SK-MEL-5 (cell line): ENCODE measurements at places on chromosomes 1 and 21.

DNA sequence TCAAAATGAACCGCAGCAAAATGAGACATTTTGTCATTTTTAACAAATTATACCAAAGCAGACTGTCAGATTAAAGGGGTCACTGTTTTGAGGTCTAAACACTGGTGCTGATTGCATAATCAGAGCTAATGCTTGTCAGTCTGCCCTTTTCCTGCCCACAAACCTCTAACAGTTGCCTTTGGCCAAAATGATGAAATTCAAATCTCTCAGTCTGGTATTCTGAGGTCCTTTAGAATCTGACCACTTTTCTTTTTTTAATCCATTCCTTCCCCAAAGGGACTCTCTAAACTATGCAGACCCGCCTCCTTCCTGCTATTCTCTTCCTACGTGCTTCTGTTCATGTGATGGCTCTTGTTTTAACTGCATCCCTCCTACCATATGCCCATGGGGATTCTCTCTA is 145.2 kb upstream of the SPATA6 start:
- DNase-seq = peak; percentile 59

GRCh38 chr1:233031521-233031920 is 81.1 kb downstream of the NTPCR start:
- DNase-seq = no peak

GRCh38 chr1:103949779-103950178 is 200.1 kb downstream of the AMY1C start:
- DNase-seq = no peak

GRCh38 chr1:230913496-230913895 is 45.2 kb upstream of the C1orf198 start:
- DNase-seq = no peak

- no peak for DNase-seq
Observed at GRCh38 chr1:152053375-152053774, 16.6 kb upstream of the S100A11 start.

GRCh38 chr1:99675292-99675691 is 29.4 kb downstream of the PALMD start:
- no peak for DNase-seq

DNA sequence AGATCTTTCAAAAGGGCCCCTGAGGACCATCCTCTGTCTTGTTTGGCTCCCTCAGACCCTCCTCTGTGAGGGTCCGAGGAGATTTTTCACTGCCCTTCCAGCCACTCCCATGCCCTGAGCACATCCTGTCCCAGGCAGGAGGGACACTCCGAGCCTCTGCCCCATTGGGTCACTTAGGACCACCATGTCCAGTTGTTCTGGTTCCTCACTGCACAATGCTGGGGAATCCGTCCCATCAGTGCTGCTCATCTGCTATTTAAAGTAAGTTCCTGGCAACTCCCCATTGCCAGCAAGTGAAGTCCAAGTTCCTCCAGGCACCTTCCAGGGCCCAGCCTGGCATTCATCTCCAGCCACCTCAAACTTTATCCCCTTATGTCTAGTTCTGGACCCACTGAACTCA is 117.5 kb upstream of the GRIK3 start:
- DNase-seq = no peak

GRCh38 chr1:229305392-229305791 is 34.5 kb downstream of the RAB4A start:
- DNase-seq = peak; percentile 12

- DNase-seq = peak; percentile 15
Observed at GRCh38 chr1:20787840-20788795, 1.0 kb upstream of the HP1BP3 start.

- DNase-seq = no peak
Observed at GRCh38 chr1:17004466-17005364, 7.0 kb downstream of the ATP13A2 start.

GRCh38 chr21:26115305-26115704 is 55.3 kb downstream of the APP start:
- DNase-seq = peak; percentile 72

GRCh38 chr1:201876148-201876818 is 12.4 kb upstream of the SHISA4 start:
- peak; percentile 70 for DNase-seq

DNA sequence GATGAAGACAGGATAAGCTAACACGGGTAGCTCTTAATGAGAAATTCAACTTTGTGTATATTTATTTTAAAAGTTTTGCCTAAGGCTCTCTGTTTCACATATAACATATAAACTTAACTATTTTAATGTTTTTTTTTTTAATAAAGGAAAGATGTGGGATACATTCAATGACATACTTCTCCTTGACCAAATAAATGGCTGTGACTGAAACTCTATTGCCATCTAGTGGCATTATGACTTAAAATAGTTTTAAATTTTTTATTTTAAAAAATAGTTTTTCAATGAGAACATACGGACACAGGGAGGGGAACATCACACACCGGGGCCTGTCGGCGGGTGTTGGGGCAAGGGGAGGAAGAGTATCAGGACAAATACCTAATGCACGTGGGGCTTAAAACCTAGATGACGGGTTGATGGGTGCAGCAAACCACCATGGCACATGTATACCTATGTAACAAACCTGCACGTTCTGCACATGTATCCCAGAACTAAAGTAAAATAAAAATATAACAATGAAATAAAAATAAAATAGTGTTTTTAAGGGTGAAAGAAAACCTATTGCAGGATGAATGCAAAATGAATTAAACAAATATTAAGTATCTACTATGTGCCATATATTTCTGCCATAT is 83.4 kb downstream of the LYST start:
- peak; percentile 34 for DNase-seq

DNA sequence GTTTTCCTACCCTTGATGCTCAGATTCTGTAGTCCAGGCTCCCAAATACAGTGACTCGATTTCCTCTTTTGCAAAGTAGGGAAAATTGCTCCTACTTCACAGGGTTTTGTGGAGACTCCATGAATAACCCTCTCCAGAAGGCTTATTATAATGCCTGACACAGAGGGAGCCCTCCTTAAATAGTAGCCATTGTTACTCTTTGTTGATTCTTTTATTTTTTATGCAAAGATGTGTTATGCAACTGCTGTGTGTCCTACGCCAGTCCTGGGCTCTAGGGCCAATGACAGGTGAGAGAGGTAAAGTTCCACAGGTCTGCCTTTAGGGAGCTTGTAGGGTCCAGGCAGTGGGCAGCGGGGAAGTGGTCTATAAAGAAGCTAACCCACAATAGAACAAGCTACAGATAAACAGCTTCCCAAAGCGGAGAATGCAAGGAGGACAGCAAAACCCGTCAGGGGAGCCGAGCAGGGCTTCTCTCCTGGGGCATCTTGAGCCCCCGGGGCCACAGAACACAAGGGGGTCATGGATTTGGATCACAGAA is 1.5 kb downstream of the AADACL3 start:
- no peak for DNase-seq

DNA sequence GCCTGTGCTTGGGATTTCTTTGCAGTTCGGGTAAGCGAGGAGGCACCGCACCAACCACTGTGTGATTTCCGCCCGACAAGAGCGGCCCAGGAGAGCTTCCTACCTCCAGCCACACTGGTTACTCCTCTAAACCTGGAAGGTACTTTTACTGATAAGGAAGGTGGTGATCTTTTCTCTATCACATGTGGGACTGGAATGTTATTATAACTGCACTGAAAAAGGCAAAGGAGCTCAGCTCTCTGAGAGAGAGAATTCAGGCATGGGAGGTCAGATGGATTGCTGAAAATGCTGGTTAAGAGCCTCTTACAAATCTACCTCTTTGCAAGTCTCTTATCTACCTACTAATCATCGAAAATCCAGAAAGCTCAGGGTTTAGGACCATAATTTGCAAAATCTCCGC is 7.7 kb upstream of the KCNE1 start:
- DNase-seq = no peak

DNA sequence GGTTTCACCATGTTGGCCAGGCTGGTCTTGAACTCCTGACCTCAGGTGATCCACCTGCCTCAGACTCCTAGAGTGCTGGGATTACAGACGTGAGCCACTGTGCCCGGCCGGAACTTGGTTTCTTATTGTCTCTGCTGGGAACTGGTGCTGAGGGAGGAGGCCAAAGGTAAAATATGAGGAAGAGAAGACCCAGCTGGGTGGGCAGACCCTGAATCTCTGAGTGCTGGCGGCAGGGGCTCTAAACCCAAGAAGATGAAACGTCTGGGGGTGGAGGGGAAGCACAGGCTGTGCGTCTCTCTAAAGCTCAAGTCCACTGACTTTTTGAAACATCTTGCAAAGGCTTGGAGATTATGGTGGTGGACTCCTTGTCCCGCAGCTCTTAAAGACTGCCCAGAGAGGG is 82.0 kb upstream of the TLR5 start:
- no peak for DNase-seq

GRCh38 chr1:64124704-64125440 is 78.6 kb upstream of the UBE2U start:
- DNase-seq = no peak

- DNase-seq = no peak
Observed at GRCh38 chr1:228882041-228882770, 146.9 kb downstream of the RHOU start.

DNA sequence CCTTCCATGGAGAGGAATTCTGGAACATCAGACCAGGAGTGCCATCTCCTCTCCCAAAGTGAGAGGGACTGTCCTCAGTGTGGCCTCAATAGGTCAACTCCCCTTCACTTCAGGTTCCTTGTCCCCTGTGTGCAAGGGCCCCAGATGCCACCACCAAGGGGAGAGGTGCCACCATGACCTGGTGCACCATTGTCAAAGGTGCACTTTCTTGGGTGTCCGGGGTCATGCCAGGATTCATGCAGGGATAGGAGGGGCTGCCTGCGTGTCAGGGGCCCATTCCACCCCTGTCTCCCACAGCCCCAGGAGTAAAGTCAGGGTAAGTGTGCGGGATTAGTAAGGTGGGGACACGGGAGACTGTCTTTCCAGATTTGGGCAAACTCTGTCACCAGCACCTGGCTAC is 21.4 kb upstream of the EPHA2 start:
- no peak for DNase-seq

GRCh38 chr1:85623061-85623471 is 42.5 kb downstream of the CCN1 start:
- DNase-seq = peak; percentile 91

DNA sequence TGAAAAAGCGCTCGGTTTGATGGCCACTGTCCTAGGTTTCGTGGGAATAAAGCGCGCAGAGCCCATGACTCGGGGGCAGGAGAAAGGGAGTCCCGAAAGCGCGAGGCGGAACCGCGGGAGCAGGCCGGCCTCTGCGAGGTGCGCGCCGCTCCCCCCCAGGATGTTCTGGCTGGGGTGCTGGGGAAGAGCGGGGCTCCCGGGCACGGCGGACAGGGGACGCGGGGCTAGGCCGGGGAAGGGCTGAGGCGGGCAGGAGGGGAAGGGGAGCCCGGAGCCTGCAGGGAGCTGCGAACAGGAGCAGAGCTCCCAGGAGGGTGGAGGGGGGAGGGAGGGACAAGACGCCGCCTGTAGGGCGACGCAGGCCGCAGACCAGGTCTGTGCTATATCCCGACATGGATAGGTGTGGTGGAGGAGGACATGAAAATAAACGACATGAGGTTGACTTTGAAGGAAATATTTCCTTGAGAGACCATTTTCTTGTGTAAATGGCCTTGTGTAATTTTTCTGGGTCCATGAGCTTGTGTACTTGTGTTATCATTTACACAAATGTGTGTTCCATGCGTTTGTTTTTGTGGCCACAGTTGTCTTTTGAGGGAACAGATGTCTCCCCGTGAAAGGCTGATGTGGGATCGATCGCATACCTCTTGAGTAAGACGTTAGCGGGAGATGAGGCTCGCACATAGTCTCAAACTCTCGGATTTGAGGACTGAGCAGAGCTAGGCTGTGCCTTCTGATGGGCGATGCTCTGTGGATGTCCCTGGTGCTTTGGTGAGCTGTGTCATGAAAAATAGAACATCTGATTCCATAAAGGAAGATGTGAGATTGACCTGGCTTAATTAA is 1.3 kb downstream of the PCNT start:
- peak; percentile 49 for DNase-seq

DNA sequence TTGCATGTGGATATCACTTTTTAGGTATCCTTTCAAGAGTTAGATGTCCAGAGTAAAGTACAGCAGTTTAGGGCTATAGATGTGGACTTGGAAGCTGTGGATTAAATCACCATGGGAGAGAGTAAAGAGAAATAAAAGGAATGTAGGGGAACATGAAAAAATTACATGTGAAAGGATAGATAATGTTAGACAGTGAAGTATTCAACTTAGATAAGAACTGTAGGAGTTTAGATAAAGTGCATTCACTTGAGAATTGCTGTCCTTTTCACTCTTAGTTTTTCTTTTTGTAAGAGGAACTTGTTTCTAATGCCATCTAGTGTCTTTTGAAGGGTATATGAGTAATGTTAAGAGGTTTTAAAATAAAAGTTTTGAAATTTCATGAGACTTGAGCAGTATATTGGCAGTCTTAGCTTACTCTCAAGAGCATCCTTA is 40.1 kb downstream of the MAST2 start:
- DNase-seq = peak; percentile 23

GRCh38 chr1:239930686-239931262 is 160.9 kb upstream of the FMN2 start:
- DNase-seq = no peak

DNA sequence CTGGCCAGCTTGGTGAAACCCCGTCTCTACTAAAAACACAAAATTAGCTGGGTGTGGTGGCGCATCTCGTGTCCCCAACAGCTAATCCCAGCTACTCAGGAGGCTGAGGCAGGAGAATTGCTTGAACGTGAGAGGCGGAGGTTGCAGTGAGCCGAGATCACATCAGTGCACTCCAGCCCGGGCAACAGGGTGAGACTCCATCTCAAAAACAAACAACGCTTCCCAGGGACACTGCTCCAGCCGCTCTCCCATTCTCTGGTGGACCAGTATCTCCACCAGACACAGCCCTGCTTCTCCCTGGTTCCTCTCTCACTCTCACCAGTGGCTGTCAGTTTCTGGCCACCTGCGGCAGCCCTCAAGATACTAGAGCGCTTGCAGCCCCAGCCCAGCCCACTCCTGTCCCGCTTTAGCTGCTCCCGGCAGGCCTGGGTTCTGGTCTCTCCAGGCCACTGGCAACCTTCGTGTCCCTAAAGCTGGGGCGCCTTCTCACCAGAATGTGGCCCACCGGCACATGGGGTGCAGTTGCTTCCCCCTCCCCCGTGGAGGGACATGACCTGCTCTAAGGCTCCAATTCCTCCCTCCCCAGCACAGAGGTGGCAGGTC is 20.9 kb upstream of the LRRC47 start:
- DNase-seq = no peak

- no peak for DNase-seq
Observed at GRCh38 chr1:213103377-213104306, 52.6 kb downstream of the RPS6KC1 start.

GRCh38 chr21:16421007-16421406 is 691.2 kb downstream of the USP25 start:
- DNase-seq = no peak

- DNase-seq = no peak
Observed at GRCh38 chr1:228305721-228306152, 97.9 kb downstream of the OBSCN start.
